ENCODE measurements at places on chromosomes 12 and 14. TPM values are rescaled to one million over a fixed set of nuclear protein-coding genes. Genes with fewer than 3 reads are reported as not detected.

GRCh38 chr14:64971943-64972791 lies at the start of gene RAB15:
Gene RAB15 (minus strand): TSS chr14:64972336. CDS start chr14:64972076, 260 bp downstream.
- DNase-seq: peak; percentile 19

KRT81 gene
- polyA plus RNA-seq: 0.53 TPM

BEGAIN gene
- polyA plus RNA-seq: 7.4 TPM

GRCh38 chr14:69181491-69181890 lies 9.8 kb upstream of the EXD2 start:
- no peak for DNase-seq

- DNase-seq: no peak
Measured at GRCh38 chr14:100130521-100130920, 28.9 kb downstream of the DEGS2 start.

DNA sequence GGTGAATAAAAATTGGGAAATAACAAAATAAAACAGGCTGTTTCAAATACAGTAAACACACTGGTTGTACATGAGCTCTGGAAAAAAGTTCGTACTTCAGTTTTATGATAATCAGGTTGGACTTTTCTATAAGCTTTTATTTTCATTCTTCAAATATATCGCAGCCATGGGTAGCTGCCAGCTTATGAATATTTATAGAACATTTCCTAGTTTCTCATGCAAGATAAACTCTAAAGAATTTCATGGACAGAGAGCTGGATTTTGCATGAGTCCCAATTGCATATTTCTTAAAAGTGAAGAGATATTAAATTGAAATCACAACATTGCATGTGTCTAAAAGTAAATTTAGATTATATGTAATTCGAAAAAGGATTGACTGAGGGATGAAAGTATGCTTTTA lies 827.6 kb downstream of the SLC6A15 start:
- DNase-seq: no peak

DNA sequence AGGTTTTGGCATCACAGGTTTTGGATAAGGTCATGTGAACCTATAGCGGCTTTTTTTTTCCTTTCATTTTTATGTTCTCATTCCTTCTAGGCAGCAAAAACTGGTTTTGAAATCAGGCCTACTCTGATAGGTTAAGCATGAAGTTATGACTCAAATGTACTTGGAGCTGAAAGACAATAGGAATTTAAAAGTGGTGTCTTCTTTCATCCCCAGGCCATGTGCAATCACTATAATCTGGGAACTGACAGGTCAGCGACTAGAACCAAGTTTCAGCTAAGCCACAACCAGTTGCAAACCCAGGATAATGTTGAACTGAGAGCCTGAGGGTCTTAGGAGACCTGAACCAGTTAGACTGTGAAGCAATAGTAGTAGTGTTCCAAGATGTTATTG lies 74.3 kb downstream of the ANO6 start:
- no peak for DNase-seq

SYNDIG1L gene
- not detected for polyA plus RNA-seq

DNA sequence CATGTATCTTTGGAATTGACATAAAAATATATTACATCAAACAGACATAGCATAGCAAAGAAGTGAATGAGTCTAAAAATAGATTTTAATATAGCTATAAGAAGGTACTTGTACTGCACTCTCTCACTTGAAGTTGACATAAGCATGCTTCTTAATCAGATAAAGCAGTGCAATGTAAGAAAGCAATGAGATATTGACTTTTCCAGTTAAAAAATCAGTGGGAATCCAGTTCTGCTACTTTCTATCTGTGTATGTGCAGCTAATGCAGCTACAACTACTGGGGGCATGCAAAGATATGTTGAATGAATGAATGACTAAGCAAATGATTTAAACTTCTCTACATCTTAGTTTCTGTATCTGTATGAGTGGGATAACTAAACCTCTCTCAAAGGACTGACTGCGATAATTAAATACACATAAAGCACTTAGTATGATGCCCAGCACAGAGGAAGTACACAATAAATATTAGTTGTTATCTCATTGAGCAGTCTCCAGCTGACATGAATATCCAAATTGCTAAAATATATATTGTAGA lies 10.3 kb downstream of the WASHC3 start:
- DNase-seq: no peak

RGS6 gene
- not detected for polyA plus RNA-seq

GRCh38 chr14:56172571-56172971 lies 54.4 kb downstream of the PELI2 start:
- peak; percentile 68 for DNase-seq

KRT6C gene
- not detected for polyA plus RNA-seq

HELB gene
- 0.45 TPM for polyA plus RNA-seq

GRCh38 chr12:111197376-111197944 lies 171.4 kb downstream of the PHETA1 start:
- no peak for DNase-seq

DNA sequence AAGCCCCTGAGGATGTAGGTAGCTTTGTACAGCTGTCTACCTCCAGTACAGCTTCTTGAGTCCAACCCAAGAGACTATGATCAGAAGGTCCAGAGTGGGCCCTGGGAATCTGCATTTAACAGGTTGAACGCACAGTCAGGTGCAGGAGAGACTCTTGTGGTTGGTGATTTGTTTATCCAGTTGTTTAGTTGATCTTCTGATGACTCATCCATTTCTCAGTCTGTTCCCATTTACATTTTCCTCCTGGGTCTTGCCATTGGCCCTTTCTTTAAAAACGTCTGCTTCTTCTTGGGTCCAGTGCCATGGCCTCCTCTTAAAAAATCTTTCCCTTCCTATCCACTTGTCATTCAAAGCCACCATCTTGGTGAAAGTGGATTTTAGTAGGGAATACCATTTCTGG lies 734.2 kb downstream of the MED13L start:
- no peak for DNase-seq

LRP1-AS gene
- 0.15 TPM for polyA plus RNA-seq
